CD4-positive, alpha-beta T cell treated with Interleukin-4 for 4 hours (primary cell): ENCODE measurements at places on chromosomes 3 and 15.

- no peak for DNase-seq
These were observed 81.3 kb downstream of the STAC start for GRCh38 chr3:36461597-36461996.

DNA sequence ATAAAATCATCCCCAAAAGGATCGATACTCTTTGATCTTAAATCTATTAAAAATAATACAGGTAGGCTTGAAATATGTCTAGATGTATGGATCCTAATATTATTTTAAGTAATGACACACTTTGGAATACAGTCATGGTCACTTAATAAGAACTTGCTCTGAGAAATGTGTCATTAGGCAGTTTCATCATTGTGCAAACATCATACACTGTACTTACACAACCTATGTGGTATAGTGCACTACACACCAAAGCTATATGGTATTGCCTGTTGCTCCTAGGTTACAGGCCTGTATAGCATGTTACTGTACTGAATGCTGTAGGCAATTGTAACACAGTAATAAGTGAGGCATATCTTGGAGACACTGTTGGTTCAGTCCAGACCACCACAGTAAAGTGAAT is 307.1 kb downstream of the RAP2B start:
- DNase-seq: no peak

- DNase-seq: no peak
These were observed 11.2 kb upstream of the P2RY1 start for GRCh38 chr3:152823781-152824180.

DNA sequence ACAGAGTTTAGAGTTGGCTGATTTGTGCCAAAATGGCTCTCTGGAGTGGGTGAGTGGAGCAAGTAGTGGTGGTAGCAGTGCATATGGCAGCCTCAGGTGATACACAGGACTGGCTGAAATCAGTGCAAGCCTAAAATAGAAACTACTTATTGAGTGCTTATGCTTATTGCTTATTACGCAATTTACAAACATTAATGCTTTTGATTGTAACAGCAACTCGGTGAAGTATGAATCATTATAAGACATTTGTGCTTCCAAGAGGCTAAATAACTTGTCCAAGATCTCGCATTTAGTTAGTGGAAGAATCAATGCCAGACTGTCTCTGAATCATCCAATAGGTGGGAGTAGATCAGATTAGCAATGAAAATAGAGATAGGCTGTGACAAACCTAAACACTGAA is 353.8 kb downstream of the NAALADL2 start:
- DNase-seq: no peak

DNA sequence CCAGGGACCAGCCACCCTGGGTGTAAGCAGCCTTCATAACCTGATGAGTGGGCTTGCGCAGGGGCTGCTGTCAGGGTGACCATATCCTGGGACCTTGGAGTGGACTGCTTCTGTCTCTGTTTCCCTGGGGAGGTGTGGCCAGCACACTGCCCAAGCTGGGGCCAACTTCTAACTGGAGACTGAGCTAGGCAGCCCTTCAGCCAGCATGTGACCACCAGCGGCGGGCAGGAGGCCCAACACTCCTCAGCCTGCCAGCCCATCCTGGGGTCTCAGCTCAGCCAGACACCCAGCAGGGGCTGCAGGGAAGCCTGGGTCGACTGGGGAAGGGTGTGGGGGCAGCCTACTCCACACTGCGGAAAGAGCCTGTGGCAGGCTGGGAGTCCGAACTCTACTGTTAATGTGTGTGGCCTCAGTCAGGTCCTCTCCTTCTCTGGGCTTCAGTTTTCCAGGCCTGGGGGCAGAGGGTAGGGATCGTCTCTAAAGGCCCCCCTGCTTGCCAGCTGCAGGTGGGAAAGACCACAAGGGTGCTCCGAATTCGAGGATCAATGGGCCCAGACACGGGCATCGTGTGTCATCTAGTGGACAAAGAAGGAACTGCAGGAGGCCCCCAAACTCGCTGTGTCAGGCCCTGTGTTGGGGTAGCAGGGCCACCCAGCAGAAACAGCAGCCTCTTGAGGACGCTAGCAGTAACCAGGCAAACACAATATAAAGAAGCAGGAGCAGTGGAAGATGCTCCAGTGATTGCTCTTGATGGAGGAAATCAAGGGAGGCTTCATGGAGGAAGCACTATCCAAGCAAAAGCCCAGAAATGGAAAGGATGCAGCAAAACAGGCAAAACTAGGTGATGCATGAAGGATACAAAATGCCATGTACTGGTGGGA is 2.0 kb upstream of the SEMA3G start:
- DNase-seq: peak; percentile 76

- DNase-seq: no peak
These were observed 746.8 kb downstream of the GRM7 start for GRCh38 chr3:7607676-7608075.

- DNase-seq: no peak
These were observed 288.2 kb upstream of the RORA start for GRCh38 chr15:61517335-61517734.

DNA sequence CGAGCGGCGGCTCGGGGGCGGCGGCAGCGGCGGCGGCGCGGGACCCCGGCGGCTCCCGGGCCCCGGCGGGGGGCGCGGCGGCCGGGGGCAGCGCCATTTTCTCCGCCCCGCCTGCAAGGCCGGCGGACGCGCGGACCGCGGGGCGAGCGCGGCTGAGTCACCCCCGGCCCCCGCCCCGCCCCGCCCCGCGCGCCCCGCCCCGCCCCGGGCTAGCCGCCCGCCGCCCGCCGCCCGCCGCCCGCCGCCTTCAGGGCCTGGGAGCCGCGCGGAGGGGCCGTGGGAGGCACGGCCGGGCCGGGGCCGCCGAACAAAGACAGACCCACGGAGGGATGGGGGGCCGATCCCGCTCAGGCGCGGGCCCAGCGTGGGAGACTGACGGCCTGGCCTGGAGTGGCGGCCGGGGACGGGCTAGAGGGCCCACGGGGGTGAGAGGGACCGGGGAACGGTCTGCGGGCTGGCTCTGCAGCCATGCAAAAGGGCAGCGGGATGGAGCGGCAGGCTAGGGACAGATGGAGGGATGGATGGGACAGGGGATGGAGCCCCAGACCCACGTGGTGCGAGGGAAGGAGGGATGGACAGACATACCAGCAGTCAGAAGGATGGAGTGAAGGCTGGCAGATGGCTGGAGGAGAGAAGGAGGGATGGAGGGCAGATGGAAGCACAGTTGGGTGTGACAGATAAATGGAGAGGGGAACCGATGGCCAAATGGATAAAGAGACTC is at the start of gene EIF4E3:
TSS of gene EIF4E3 (minus strand) at position 132 of the 721 bp plus-strand sequence. CDS start at position 97, 35 bp downstream.
- no peak for DNase-seq

DNA sequence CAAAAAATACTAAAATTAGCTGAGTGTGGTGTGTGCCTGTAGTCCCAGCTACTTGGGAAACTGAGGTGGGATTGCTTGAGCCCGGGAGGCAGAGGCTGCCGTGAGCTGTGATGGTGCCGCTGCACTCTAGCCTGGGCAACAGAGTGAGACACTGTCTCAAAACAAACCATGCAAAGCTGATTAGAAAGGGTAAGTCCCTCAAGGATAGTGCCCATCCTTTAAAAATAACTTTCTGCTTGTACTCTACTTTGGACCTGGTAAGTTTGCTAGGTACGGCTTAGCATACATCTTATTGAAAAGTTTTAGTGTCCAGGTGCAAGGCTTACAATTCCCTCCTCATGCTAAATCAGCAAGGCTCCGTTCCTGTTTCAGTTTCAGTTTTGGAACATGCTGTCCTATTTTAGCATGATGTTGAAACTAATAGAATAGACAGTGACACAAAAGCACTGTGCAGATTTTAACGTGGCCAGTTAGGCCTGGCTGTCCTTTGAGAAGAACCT is 21.4 kb downstream of the FEM1B start:
- DNase-seq: peak; percentile 51

DNA sequence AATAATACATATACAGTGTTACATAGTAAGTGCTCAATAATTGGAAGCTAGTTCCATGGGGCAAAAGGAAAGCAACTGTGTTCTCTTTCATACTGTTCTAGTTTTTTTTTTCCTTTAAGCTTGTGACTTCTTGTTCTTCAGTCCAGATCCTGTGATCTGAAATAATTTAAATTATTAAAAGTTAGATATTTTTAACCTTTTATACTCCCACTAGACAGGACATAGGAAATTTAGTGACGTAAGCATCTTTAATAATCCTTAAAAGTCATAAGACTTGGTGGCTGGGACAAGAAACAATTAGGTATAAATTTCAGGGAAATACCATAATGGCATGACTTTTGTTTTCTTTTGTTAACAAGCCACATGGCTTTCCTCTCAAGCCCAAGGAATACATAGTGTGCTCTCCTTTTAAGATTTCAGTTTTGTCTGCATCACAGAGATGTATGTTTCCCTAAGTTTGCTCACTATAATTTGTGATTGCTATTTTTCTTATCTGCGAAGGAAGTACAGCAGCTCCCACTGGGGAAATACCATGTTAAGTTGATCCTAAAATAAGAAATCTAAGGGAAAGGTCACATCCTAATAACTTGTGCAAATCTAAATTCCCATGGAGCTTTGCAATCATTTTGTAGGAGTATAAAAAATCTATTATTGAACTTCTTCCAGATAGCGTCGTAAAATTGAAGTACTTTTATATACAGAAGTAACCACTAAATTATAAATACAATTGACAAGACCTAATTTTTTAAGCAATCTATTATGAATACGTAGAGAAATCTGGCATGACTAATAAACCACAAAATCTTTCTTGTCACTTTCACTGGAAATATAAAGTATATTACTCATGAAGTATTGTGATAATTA is 30.1 kb downstream of the PPARG start:
- DNase-seq: no peak

- DNase-seq: no peak
These were observed 7.7 kb downstream of the SKIC8 start for GRCh38 chr15:78291698-78292097.

- no peak for DNase-seq
These were observed 6.7 kb downstream of the CEMIP start for GRCh38 chr15:80785811-80786354.

DNA sequence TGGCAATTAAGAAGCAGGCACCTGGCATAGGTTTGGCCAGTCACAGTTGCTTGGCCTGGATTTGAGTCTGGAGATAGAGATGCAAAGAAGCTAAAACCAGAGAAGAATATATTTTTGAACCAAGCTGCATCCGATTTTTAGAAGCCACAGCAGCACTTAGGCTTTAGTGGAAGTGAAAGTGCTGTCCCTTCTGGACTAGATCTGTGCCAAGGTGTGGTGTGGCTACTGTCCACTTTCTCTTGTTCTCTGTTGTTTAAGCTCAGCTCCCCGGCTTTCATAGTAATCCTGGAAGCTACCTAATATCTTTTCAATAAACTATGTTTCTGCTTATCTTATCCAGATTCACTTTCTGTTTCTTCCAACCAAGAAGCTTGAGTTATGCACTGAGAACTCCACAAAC is 183.4 kb upstream of the THRB start:
- DNase-seq: no peak

GRCh38 chr3:122461806-122462205 is 45.9 kb upstream of the WDR5B start:
- DNase-seq: no peak

DNA sequence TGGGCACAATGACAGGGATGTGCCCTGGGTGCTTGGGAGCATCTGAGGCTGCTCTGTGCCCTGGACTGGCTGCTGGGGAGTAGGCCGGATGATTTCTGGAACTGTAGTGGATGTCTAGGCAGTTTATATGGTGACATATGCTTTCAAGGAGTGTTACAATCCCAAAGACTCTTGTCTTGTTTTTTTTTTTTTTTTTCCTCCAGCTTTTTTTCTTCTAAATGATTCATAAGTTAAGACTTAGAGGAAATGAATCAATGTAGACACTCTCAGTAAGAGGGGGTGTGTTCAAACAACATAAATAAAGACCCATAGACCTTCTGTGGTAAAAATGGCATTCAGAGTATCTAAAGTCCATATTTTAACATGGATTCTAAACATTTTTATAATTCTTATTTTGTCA is 706.1 kb upstream of the GOLIM4 start:
- no peak for DNase-seq

DNA sequence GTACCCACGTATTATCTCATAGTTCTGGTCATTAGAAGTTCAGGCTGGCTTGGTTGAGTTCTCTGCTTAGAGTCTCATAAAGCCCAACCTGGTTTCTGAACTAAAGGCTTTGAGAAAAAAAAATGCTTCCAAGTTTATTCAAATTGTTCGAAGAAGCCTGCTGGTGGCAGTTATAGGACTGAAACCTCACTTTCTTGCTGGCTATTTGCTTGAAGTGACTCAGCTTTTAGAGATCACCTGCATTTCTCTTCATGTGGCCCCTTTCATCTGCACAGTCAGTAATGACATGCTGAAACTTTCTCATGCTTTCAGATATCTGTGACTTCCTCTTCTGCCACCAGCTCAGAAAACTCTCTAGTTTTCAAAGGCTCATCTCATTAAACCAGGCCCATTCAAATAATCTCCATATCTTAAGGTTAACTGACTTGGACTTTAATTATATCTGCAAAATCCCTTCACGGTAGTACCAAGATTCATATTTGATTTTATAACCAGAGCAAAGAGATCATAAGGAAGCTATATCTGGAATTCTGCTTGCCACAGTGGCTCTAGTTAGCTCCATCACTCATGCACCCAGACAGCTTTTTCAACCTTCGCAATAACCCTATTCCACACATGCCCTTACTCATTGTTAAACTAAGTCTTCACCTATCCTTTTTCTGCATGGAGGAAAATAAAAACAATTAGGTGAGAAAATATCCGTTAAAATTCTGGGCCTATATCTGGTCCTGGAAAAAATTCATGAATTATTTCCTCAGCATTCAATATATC is 433.8 kb upstream of the CBLB start:
- DNase-seq: peak; percentile 32

DNA sequence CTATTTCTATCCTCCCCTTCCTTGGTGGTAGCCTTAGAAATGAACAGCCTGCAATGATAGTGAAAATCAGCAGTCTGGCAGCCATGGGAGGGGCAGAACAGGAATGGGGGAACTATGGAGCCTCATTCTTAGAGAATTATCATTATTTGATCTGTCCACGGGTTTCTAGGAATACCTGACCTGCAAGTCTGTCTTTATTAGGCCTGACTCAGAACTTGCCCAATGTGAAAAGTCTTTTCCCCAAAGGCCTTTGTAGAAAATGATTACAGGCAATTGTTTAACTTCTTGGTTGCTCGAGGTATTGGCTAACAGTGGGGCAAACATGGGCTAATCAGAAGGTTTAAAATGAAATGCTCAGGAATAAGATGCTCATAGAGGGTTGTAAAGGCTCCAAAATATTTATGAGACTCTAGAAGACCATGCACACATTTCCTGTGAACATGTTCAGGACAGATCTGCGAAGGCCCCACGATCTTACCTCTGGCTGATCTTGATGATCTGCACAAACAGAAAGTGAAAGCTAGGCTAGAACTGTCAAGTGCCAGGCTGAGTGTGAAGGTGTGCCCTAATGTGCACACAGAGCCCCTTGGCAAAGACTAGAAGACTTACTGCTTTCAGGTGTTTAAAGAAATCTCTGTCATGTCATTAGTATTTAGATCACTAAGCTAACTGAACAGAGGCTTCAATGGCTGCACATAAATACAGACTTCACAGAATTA is 39.6 kb upstream of the LAMP3 start:
- DNase-seq: peak; percentile 38

- no peak for DNase-seq
These were observed 135.0 kb downstream of the TFG start for GRCh38 chr3:100844063-100844936.

- no peak for DNase-seq
These were observed 28.0 kb downstream of the ARHGAP31 start for GRCh38 chr3:119322021-119322834.

- DNase-seq: no peak
These were observed 122.4 kb downstream of the THSD4 start for GRCh38 chr15:71237456-71238188.
